ENCODE measurements at places on chromosomes 5 and 9.

DNA sequence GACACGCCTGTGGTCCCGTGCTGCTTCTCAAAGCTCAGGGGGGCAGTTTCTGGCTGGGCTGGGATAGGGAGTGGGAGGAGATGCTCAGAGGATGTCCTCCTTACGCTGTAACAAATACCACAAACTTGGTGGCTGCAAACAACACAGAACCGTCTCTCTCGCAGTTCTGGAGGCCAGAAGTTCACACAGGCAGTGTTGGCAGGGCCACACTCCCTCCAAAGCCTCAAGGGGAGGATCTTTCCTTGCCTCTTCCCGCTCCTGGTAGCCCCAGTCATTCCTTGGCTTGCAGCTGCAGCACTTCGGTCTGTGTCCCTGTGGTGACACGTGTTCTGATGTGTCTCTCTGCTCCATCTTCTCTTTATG is 10.4 kb upstream of the ORM1 start:
- DNase-seq = no peak

DNA sequence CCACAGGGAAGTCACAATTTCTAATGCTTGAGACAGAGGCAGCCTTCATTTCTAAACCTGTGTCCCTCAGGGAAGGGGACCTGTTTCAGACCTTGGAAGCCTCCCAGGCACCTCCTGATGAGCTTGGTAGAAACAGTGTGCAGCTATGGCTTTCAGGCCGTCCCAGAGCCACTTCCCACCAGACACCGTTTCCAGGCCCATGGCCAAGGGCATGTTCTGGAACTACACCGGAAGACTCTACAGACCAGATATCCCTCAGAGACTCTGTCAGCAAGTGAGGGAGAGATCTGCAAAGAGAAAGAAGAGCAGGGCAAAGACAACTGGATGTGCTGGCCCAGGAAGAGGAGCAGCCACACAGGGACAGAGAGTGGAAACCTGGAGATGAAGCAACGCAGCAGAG is 82.2 kb upstream of the HSPA9 start:
- no peak for DNase-seq

DNA sequence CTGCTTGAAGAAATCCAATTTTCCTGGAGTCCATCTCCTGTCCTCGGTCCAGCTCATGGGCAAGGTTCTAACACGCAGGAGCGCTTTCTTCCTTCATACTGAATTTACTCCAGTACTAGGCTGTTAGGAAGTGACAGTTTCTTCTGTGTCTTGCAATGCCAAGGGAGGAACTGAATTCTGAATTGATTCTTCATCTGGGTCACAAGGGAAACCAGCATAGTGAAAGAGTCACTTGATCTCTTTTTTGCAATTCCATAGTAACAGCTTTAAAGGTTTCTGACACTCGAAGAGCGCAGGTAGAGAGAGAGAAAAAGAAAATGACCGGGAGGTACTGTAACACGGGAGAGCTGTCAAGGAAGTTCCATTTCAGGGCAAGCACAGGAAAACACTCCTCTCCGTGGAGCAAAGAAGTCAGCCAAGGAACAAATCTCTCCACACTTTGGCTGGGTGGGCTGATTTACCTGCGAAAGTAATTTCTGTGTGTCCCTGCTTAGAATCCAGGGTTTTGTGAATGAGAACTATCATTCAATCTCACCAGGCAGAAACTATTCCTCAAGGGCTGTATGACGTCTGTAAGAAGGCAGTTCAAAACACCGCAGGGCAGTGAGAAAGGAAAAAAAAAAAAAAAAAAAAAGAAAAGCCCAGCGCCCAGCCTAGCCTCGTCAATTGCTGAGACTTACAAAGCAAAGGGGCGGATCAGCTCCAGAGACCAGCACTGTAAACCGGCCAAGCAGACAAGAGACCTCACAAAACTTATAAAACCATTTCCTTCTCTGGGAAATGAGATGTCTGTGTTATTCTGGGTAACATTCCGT is 617.8 kb downstream of the PDE4D start:
- no peak for DNase-seq

GRCh38 chr9:73146111-73146815 is 5.4 kb upstream of the ANXA1 start:
- DNase-seq = no peak

Measured in activated T-cell treated with anti-CD3 and anti-CD28 coated beads for 48 hours (primary cell).